ENCODE measurements at places on chromosomes 2 and 18. TPM values are rescaled to one million over a fixed set of nuclear protein-coding genes. Genes with fewer than 3 reads are reported as not detected.

Gene PPIL3
- 25.3 TPM for polyA plus RNA-seq

Gene LAMA1
- 3.4 TPM for polyA plus RNA-seq

Gene NEU2
- polyA plus RNA-seq = not detected

Gene GPR35
- 2.3 TPM for polyA plus RNA-seq

Gene CD8B2
- not detected for polyA plus RNA-seq
